Activated CD4-positive, alpha-beta T cell treated with anti-CD3 and anti-CD28 coated beads, Interleukin-2, amount 50 U/mL, for 24 hours (primary cell): ENCODE measurements at places on chromosomes 16 and 17.

- no peak for DNase-seq
Measured at GRCh38 chr16:47716571-47716970, 255.4 kb downstream of the PHKB start.

- no peak for DNase-seq
Measured at GRCh38 chr17:59527325-59527917, 38.0 kb upstream of the DHX40 start.

- no peak for DNase-seq
Measured at GRCh38 chr16:56320056-56320455, 105.3 kb downstream of the AMFR start.

- no peak for DNase-seq
Measured at GRCh38 chr16:11141409-11142260, 114.4 kb downstream of the SOCS1 start.

- no peak for DNase-seq
Measured at GRCh38 chr16:54289945-54290832, 3.6 kb upstream of the IRX3 start.

- DNase-seq, result no peak
Measured at GRCh38 chr17:67585077-67585602, 132.6 kb upstream of the NOL11 start.

DNA sequence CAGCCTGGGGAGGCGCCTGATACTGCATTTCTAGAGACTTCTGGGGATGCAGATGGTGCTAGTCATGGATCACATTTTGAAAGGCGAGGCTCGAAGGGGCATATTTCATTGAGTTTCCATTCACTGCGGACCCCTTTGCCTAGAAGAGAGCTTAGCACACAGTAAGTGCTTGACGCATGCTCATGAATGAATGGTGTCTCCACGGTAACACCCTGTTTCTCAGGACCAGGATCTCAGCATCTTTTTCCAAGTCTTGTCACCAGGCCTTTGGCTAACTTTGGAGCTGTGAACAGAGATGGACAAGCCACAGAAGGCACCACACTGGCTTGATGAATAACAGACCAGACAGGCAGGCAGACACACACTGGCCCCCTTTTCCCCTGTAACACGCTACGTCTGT, 151.3 kb downstream of the FOXL1 start:
- no peak for DNase-seq

- DNase-seq, result no peak
Measured at GRCh38 chr17:29126268-29126930, 53.8 kb downstream of the MYO18A start.

- DNase-seq, result no peak
Measured at GRCh38 chr16:3590736-3591435, 13.7 kb upstream of the NLRC3 start.

DNA sequence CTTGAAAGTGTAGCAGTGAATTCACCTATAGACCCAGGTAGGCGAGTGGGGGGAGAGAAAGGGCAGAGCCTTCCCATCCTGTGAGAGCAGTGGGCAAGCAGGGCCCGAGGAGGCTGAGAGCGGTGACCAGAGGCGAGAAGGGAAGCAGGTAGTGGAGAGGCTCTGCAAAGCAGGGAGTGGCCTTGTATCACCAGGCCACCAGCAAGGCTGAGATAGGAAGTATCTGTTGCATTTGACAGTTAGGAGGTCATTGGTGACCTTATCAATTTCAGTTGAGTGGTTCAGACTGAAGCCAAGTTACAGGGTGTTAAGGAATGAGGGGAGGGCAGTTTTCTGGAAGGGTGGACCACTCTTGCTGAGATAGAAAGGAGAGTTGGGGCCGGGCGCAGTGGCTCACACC, 10.7 kb upstream of the HSD3B7 start:
- DNase-seq, result no peak

DNA sequence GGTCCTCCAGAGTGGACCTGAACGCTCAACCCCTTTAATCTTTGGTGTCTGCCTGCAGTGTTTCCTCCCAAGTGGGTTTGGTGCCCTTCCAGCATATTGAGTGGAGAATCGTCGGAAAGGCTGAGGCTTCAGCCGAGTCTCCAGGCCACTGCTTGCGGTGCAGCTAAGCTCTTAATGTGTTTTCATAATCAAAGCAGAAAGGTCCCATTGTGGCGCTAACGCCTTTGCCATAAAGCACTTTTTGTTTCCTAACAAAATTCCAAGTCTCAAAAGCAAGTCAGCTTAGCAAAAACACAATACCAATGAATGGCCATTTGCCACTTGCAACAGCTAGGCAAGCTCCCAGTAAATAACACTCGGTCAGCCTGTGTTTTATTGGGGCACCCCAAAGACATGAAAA, 57.6 kb downstream of the KSR1 start:
- DNase-seq, result no peak

DNA sequence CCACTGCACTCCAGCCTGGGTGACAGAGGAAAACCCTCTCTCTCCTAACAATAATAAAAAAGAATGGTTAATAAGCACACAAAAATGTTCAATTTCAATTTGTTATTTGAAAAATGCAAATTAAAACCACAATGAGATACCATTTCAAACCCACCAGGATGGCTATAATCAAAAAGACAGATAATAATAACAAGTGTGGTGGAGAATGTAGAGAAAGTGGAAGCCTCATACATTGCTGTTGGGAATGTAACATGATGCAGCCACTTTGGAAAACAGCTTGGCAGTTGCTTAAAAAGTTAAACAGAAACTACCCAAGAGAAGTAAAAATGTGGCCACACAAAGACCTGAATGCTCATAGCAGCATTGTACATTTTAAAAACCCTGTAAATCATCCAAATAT, 51.8 kb upstream of the MAP3K14 start:
- no peak for DNase-seq

DNA sequence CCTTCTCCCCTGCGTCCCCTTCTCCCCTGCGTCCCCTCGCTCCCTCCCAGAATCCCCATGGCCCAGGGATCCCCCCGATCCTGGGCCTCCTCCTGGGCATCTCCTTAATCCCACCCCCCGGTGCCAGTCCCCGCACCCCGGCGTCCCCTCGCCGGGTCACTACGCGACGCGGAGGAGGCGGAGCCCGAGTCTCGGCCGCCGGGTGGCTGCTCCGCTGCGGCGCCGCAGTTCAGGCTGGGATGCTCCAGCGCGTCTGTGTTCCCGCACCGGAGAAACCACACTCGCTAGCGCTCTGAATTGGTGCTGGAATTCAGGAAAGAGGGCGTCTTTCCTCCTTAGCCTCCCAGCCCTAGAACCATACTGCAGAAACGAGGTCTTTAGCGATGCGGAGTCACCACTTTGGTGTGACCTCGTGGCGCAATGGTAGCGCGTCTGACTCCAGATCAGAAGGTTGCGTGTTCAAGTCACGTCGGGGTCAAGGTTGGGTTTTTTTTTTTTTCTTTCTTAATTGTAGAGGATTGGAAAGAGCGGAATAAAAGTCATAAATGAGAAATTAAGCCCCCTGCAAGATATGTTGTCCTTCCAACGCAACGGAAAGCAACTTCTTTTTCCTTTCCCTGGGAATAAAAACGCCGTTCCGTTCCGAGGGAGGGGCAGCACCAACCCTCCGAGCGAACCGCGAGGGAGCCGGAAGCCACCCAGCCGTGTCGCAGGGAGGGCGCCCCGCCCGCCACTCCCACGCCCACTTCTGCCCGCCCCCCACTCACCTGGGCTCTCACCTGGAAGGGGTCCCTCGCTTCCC, 25.7 kb upstream of the SLC47A1 start:
- peak; percentile 92 for DNase-seq

DNA sequence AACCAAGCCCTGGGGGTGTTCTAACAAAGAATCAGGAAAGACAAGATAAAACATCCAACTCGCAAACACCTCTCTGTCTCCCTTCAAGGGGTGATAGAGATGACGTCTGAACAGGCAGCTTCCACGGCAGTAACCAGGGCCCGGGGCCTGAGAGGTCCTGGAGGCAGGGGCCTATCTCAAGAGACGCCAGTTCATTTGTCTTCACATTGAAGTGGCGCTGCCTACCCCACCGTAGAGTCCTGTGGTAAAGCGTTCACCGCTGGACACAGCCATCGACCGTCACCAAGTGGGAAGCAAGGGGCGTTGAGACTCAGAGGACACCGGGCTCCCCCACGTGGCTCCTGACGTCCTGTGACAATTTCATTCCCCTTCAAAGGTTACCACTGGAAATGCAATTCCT, 21.4 kb downstream of the UTS2R start:
- no peak for DNase-seq

- DNase-seq, result no peak
Measured at GRCh38 chr17:44922136-44922535, 6.8 kb upstream of the GFAP start.

DNA sequence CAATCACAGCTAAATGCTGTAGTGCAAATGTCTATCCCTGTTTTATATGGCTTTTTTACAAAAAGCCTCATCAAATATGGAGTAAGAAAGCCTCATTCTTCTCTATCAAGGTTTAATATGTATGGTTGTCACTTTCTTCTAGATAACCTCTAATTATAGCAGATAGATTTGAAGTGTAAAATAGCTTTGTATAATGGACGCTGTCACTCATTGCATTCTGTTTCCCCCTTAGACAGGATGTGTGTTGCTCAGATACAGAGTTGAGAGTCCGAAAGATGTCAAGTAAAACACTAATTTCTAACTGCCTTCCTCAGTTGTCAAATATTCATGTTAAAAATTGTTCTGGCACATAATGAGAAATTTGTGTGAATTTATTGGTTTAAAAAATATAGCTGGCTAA, 88.0 kb downstream of the NLK start:
- no peak for DNase-seq

DNA sequence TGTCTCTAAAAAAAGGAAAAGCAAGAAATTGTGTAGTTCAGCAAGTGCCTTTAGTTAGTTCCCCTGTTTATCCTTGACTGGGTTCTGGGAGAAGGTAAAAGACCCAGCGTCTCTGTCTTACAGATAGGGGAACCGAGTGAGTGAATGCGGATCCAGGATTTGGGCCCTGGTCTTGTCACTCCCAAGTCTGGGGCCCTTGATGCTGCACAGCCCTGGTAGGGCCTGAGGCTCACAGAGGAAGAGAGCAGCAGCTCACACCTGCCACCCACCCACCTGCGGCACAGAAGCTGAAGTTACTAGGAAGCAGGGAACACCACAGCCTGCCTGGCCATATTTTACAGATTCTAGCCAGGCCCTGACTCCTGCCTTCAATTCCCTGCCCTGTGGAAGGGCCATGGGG, 22.2 kb downstream of the LASP1 start:
- no peak for DNase-seq

DNA sequence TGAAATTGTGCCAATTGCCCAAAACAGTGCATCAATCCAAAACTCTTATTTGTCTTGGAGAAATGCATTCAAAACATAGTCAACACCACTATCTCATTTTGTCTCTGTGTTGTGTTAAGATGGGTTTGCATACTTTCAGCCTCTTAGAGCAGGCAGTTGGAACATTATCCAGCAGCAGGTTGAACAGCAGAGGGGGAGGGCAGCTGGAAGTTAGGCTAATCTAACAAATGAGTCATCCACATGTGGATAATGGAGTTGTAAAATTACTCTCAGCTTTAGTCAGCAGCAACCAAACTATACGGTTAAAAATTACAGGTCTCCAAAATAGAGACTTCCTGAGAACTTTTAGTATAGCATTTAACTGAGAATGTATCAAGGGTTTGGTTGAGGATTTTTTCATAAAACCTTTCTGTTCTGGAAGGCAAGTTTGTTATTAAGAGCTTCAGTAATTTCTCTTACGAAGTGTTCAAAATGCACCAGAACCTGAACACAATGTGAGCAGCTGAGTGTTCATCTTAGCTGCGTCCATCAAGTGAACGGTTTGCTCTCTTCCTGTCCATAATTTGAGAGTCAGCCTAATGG, 46.3 kb downstream of the PRKCA start:
- DNase-seq, result peak; percentile 22

- DNase-seq, result no peak
Measured at GRCh38 chr17:48645639-48646182, 19.6 kb upstream of the HOXB9 start.

- peak; percentile 27 for DNase-seq
Measured at GRCh38 chr17:17568772-17569195, 22.7 kb downstream of the PEMT start.

GRCh38 chr17:31653691-31654090, 205.4 kb downstream of the COPRS start:
- DNase-seq, result no peak

DNA sequence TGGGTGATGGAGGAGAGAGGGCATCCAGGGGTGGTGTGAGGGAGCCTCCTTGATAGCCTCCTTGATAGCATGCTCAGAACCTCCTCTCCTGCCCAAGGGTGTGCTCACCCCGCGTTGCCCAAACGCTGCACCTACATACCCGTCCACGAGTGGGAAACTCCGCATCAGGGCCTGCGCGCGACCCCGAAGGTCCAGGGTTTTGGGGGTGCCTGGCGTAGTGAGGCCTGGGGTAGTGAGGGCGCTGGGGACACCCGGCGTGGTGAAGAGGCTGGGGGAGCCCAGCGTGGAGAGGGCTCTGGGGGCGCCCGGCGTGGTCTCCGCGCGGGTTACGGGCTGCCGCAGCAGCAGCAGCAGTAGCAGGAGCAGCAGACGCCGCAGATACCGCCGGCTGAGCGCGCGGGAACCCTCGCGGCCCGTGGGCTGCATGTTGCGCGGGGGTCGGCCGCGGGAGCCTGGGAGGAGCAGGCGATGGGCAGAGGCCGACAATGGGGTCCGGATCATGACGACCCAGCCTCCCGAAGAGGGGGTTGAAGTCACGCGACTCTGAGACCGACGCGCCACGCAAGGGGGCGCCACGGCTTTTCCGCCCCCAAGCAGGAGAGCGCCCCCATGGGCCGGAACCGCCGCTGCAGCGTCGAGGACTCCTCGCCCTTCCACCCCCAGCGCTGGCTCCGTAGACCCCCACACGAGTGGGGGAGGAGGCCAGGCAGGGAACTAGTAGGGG, at the start of gene DPEP3:
TSS of gene DPEP3 (minus strand) at position 545 of the 724 bp plus-strand sequence. CDS start at position 426, 119 bp downstream.
- DNase-seq, result no peak

DNA sequence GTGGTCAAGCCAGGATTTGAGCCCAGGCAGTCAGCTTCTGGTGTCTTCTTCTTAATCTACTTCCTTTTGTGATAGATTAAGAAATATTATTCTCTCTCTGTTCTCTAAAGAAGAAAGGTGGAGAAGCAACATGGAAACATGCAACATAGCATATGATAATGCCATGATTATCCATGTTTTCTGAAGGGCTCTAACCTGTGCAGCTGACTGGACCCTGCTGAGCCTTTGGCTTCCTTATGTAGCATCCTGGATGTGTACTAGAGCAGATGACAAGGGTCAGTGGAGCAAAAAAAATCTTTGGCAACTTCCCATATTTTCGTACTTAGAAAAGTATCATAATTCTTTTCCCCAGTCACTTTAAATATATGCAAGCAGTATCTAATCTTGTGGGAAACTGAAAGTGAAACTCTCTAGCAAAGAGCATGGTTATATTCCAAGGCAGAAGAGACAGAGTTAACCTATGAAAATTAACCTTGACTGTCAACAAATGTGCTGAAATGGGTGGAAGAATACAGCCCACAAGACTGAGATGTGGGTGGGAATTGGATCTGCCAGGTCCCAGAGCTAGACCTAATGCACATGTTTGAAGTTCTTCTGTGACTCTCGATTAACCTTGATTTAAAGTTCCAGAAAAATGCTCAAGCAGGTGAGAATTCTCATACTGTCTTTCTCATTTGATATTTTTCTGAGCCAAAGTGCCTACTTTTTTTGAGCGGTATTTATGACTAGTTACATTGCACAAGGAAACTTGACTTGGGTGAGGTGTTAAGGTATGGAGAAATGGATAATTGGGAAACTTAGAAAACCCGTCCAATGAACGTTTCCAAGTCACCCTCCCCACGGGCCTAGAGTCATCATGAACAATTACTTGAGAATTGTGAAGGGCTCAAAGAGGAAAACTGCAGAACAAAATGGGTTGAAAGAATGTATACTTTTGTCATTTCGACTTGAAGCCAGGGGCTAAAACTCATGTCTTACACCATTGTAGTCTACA, 248.6 kb downstream of the FTO start:
- DNase-seq, result no peak
